ENCODE measurements at places on chromosomes 16 and 17.
A peak's percentile ranks its signal among the peaks of the same experiment; 100 is the strongest.

GRCh38 chr16:67329901-67330300 lies 3.3 kb downstream of the LRRC36 start:
- DNase-seq = no peak

DNA sequence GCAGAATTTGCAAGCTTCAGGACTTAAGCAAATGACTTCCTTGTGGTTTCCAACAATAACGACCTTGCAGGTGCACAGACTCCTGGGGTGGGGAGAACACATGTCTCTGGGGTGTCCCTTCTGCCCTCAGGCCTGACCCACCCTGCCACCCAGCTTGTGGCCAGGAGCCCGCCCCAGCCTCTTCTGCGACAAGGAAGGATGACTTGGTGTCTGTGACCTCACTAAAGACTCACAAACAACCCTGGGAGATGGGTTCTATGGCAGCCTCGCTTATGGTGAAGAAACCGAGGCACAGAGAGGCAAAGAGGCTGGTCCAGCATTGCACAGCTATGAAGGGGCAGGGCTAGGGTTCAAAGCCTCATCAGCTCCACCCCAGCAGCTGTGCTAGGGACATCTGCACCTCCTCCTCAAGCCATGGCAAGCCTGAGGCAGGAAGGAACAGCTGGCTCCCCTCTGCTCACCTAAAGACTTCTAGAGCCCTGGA lies 2.6 kb downstream of the ATP2A3 start:
- DNase-seq = no peak

DNA sequence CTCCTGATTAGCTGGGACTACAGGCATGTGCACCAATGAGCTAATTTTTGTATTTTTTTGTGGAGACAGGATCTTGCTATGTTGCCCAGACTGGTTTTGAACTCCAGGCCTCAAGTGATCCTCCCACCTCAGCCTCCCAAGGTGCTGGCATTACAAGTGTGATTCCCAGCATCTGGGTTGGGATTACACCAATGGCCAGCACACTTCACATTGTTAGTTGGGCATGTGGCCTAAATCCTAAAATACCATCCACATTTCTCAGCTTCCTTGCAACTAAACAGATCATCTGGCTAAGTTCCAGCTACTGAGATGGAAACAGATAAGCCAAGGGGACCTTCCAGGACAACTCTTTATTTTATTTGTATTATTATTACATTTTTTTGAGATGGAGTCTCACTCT lies 9.9 kb downstream of the RABEP2 start:
- DNase-seq = peak; percentile 74

GRCh38 chr17:50274142-50274896 lies at the start of gene TMEM92:
Gene TMEM92 (plus strand): TSS chr17:50274466. CDS start chr17:50274502, 36 bp downstream.
- DNase-seq = no peak

DNA sequence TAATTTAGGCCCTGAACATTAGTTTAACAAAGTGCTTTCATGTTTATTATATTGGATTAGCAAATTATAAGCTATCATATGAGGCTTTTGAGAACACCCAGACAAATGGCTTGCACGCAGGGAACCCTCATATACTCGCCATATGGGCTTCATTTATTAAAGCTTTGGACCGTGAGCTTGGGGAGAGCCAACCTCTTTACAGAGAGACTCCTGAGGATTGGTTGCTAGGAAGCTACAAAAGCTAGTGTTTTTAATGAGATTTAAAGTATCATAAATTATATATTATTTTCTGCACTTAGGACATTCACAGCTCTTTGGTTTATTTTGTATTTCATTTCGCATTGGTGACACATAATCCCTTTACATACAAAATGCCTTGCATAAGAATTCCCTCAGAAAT lies 193.8 kb upstream of the TOX3 start:
- no peak for DNase-seq

- DNase-seq = no peak
Observed at GRCh38 chr16:17469741-17470181, 999 bp downstream of the XYLT1 start.

GRCh38 chr16:89618109-89618998 lies 4.9 kb downstream of the DPEP1 start:
- DNase-seq = no peak

DNA sequence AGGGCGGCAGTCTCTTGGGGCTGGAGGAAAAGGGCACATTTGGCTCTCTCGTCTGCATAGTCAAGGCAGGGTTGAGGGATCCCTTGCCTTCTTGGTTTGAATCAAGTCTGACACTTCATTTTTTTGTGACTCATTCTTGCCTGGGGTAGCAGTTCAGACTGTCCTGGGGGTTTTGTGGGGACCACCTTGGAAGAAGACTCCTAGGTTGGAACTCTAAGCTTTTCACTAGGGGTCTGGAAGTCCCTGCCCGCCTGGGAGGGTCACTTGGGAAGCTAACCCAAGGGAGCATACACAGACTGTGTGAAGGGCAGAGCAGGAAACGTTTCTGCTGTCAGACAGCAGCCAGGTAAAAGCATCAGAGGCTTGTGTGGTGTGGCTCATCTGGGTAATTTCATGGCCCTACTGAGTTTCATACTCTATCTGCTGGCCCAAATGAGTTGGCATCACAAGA lies 11.3 kb downstream of the YPEL2 start:
- no peak for DNase-seq

DNA sequence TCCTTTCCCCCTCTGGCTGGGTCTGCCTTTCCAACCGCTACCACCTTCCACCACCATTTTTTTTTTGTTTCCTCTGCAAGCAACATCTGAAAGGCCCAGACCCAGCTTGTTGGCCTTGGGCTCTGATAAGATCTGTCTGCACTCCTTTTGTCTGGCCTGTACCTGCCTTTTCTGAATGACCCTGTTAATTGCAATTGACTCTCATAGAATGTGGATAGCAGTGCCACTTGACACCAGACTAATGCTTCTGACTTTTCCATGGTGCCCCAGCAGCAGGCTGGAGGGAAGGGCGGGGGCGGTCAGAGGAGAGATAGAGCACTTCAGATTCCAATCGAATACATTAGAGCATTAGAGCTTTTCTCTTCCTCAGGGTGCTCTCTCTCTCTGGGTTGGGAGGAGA lies 538.9 kb downstream of the WWOX start:
- no peak for DNase-seq

DNA sequence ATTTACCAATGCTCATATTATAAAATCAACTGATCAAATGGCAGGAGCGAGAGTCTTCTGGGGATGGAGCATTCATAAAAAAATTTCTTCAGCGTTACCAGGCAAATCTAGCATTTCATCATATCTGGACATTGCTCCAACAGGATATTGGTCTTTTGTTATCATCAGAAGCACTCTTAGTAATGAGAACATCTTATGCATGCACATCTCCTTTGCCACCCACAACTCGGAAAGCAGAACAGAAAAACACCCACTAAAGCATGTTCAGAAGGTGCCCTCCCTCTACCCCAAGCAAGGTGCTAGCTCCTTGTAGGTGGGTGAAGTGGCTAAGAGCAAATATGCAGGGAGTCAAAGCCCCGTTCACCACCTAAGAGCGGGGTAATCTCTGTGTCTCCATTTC lies 18.9 kb downstream of the ARHGAP17 start:
- no peak for DNase-seq

DNA sequence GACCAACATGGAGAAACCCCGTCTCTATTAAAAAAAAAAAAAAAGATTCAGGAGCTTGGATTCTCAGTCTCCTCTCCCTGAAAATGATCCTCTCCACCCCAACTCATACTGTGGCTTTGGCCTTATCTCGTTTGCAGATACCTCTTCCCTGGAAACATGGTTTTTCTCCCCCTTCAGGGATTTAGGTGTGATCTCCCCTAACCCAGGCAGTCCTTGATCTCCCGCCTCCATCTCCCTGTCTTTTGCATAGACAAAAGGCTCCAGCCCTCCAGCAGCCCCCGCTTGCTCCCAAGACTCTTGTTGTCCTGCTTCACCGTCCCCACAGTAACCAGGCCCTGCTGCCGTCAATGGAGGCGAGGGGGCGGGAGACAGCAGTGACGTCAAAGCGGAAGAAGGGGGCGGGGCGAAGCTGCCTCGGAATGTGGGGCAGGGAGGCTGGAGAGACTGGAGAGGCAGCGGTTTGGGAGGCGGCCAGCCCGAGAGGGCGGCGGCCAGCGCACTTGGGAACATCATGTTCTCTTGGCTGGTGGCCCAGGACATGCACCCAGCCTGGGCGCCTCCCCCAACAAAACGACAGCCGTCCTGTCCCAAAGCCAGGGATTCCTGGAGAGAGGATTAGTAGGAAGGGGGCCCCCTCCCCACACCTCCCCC lies 1.9 kb upstream of the PER1 start:
- peak; percentile 99 for DNase-seq

DNA sequence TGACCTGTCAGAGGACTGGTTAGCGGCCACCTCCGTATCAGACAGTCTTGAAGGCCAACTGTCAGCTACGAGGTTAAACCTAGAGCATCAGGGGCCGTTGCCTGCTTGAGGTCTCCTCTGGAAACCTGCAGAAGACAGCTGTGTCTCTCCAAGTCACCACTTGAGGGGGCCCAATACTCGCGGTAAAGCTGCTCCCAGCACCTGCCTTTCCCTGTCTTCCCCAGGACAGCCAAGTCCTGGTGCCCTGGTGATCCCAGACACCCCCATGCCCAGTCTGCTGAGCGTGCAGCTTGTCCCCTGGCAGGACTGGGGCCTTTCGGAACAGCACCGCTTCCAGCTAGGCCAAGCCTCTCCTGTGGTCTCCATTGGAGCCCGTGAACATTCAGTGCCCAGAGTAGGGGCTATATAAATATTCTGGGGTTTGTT lies 80.1 kb downstream of the DNAH17 start:
- peak; percentile 65 for DNase-seq

GRCh38 chr17:36614933-36615332 lies 13.6 kb downstream of the MRM1 start:
- DNase-seq = no peak

DNA sequence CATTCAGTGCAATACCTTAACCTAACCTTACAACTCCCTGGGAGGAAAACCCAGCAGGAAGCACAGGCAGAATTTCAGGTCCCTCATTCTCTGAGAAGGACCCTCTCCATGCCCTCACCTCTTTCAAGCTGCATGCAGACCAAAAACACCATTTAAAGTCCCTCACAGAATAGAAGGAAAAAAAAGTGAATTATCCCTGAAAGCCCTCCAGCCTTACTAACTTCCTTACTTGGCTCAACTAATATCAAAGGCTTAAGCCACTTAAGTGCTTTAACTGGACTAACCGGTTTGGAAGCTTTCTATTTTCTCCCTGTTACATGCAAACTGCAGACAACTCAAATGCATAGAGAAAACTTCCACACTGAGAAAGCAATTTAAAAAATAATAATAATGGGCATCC lies 60.5 kb downstream of the ADAMTS18 start:
- no peak for DNase-seq

Measured in fibroblast of skin of right biceps (primary cell).